Activated CD4-positive, alpha-beta T cell treated with anti-CD3 and anti-CD28 coated beads, Interleukin-2, amount 10 ng/mL, durations not matched to agents 7 days and 5 days (primary cell): ENCODE measurements at places on chromosomes 1 and 21.

DNA sequence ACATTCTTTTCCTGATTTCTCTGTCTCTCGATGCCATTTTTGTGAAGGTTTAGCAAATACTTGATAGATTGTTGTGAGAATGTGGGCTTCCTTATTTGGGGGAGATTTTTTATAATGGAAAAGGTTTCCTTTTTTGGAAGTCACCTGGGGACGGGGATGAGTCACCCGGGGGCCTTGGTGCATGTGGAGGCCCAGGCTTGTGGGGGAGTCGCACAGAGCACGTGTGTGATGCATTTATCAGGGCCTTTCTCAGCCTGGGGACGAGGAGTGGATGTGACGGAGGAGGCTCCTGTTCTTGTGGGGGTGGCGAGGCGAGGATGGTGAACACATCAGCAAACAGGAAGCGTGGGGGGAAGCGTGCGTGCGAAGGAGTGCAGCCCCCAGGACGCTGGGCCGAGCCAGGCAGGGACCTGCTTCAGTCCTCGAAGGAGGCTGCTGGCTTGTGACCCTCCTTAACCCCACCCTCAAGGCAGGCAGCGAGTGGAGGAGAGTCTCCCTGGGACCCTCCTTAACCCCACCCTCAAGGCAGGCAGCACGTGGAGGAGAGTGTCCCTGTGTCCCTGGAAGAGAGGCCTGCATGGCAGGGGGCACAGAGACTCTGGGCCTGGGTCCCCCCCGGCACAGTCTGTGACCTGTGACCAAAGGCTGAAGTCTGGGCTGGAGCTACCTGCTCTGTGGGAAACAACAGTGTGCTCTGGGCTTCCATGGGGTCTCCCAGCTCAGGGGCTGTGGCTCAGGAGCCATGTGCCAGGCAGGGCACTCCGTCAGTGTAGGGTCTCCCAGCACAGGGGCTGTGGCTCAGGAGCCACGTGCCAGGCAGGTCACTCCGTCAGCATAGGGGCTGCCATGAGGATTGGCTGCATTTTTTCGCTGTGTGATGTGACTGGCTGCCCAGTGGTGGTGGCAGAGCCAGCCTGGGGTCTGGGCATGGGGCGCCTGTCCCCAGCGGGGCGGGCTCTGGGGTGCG lies 57.2 kb downstream of the AGPAT3 start:
- peak; percentile 46 for DNase-seq

- DNase-seq = no peak
Measured at GRCh38 chr21:33993286-33994231, 78.0 kb upstream of the ATP5PO start.

- no peak for DNase-seq
Measured at GRCh38 chr1:153627715-153628626, at the start of gene S100A1. Gene S100A1, plus strand, starts transcription at chr1:153628434. Its CDS starts 2,088 bp downstream, at chr1:153630522.

GRCh38 chr1:30388386-30388785 lies 335.0 kb downstream of the MATN1 start:
- no peak for DNase-seq

- DNase-seq = no peak
Measured at GRCh38 chr21:37546949-37547614, 180.5 kb downstream of the DYRK1A start.

GRCh38 chr1:27241677-27242076 lies 7.2 kb downstream of the WDTC1 start:
- no peak for DNase-seq

DNA sequence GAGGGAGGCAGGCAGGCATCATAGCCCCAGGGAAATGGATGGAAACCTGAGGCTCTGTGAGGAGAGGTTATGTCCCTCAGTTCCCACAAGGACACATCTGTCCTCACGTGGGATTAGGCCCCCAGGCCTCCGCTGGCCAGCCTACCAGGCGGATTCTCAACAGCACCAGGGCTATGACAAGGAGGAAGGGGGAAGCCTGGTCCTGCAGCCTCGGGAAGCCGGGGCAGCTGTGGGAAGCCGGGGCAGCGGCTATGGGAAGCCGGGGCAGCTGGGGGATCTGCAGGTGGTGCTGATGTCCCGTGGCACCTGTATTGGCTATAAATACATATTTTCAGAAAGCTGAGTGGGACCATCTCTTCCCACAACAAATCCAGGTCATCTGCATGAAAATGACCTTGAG lies 19.7 kb downstream of the BSND start:
- no peak for DNase-seq

DNA sequence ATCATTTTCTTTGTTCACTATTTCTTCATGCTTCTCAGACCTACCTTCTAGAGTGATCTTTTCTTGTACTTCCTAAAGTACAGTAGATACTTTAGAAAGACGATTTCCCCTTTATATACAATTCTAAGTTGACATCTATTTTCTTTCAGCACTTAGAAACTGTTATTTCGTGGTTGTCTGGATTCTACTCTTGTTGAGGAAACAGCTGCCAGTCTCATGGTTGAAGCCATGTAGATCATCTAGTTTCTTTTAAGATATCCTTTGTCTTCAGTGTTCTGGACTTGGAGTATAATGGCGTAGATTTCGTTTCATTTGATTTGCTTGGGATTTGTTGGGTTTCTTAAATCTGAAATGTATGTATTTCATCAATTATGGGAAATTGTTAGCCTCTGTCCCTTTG lies 67.6 kb downstream of the PKN2 start:
- no peak for DNase-seq

GRCh38 chr1:247110627-247111258 lies 6.6 kb upstream of the ZNF669 start:
- DNase-seq = no peak

DNA sequence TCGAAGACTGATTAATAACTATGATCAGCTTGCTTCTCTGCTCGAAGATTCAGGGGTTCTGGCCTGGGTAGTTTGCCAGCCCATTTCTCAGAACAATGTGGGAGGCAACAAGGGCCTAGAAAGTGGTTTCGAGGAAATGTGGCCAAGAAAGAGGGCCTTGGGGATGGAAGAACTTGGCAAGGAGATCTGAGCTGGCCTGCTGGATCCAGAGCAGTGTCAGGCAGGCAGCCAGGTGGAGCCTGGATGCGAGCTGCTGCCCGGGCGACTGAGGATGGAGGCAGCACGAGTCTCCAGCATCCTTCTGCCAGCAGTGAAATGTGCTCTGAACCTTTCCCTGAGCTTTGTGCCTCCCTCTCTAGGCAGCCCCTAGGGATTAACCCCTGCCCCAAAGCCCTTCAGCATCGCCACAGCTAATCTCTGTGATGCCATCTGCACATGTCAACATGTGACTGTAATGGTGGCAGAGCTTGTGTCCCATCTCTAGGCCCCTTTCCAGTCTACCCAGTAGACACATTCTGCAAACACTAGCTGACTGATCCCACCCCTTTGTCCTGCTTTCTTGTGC lies 61.0 kb upstream of the NEK2 start:
- no peak for DNase-seq

- DNase-seq = no peak
Measured at GRCh38 chr1:201538612-201539551, at the start of gene NAV1. Gene NAV1, plus strand, starts transcription at chr1:201539127. Its CDS starts 83,758 bp downstream, at chr1:201622885.

DNA sequence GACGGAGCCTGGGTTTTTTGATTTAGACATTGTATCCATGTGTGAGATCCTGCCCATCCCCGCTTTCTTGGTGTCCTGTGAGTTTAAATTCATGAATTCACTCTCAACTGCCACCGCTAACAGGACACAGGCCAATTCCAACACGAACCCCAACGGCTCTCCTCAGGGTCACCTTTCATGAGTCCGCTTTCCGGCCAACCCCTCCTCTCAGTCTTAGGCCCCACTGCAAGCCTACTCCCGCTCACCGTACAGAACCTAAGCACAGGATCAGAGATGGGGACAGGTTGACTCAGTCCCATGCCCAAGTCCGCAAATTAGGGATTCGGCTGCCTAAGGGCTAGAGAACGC lies 238 bp upstream of the SCP2 start:
- DNase-seq = no peak

GRCh38 chr1:116375887-116376728 lies 3.1 kb downstream of the ATP1A1 start:
- peak; percentile 42 for DNase-seq

- no peak for DNase-seq
Measured at GRCh38 chr1:84255582-84255981, 45.9 kb upstream of the SAMD13 start.

- peak; percentile 20 for DNase-seq
Measured at GRCh38 chr21:27802816-27803475, 836.1 kb upstream of the ADAMTS5 start.

- no peak for DNase-seq
Measured at GRCh38 chr1:178055779-178056471, 38.0 kb upstream of the RASAL2 start.
